ENCODE measurements at places on chromosomes 6 and 20.
A peak's percentile ranks its signal among the peaks of the same experiment; 100 is the strongest.

GRCh38 chr20:8150591-8150990 lies 18.5 kb downstream of the PLCB1 start:
- no peak for DNase-seq

DNA sequence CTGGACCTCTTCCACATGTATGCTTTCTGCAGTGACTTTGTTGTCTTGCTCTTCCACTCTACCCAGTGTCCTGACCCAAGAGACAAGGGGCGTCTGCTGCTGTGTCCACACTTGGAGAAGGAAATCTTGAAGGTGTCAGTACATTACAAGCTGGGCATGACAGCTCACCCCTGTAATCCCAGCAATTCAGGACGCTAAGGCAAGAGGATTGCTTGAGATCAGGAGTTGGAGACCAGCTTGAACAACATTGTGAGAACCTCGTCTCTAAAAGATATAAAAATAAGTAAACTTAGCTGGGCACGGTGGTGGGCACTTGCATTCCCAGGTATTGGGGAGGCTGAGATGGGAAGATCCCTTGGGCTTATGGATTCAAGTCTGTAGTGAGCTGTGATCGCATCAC lies 5.8 kb upstream of the HLA-B start:
- no peak for DNase-seq

DNA sequence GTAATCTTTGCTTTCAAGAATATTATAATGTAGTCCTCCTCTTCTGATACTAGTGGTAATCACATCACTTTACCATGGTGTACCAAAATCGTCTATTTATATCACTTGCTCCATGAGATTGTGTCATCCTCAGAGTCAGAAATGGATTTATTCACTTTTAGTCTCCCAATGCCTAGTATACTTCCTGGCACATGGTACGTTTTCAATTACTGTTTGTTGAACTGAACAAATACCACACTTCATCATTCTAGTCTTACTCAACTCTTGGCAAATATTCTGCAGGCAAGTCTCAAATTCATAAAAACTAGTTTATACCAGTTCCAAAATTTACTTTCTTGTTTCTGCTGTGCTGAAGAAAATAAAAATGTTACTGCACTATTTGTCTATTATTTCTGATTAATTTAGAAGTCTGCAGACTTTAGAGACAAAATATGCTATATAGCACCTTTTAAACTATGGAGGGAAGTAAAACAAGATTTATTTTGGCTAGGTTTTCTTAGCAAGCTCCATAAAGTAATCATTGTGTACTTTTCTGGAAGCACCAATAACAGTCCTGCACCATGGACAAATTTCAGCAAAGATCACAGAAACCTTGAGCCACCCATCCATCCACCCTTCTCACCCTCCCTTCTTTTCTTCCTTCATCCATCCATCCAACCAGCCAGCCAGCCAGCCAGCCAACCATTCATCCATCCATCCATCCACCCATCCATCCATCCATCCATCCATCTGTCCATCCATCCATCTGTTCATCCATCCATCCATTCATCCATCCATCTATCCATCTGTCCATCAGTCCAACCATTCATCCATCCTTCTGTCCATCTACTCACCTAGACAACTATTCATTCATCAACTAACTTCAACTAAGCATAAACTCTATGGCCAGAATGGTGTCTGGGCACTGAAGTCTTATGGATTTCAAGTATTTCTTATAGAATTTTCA lies 102.1 kb upstream of the STMND1 start:
- no peak for DNase-seq

GRCh38 chr6:144654506-144654905 lies 369.4 kb downstream of the UTRN start:
- no peak for DNase-seq

- DNase-seq = no peak
Measured at GRCh38 chr6:11977193-11977592, 34.9 kb upstream of the HIVEP1 start.

GRCh38 chr6:85756982-85757381 lies 114.3 kb upstream of the SYNCRIP start:
- DNase-seq = no peak

GRCh38 chr6:168495133-168495532 lies 54.1 kb downstream of the SMOC2 start:
- DNase-seq = no peak

- DNase-seq = peak; percentile 80
Measured at GRCh38 chr6:127420556-127420955, 38.6 kb downstream of the KIAA0408 start.

DNA sequence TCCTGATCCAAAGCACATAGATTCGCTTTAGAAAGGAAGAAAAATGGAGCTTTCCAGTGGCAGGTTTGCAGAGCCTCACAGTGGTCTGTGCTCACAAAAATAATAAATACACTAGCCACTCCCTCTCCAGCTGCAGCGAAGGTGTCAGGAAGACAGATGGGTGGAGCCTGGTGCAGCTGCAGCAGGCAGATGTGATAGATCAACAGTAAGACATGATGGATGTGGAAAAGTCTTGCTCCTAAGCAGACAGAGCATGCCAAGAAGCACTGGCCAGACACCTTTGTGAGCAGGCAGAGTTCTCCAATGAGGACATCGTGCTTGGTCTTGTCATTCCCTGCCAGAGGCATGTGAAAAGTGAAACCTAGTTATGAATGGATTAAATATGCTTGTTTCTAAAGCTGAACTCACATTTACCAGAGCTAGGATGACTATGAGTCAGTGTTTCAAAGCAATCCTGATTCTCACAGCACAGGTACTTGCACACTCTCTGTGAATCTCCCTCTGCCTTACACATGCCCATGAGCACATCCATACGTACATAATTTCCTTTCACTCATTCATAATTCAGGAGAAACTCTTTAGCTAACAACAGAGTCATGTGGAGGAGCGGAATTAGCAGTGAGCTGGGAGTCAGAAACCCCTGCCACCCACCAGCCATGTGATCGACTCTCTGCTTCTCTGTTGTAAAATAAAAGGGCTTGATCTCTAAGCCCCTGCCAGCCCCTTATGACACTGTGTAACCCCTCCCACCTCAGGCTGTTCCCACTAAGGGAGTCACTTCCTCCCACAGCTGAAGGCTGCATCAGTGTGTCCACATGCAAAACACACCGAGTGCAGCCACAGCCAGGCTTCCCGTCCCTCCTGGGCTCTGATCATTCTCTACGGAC lies 111.2 kb downstream of the SCML4 start:
- DNase-seq = peak; percentile 28

DNA sequence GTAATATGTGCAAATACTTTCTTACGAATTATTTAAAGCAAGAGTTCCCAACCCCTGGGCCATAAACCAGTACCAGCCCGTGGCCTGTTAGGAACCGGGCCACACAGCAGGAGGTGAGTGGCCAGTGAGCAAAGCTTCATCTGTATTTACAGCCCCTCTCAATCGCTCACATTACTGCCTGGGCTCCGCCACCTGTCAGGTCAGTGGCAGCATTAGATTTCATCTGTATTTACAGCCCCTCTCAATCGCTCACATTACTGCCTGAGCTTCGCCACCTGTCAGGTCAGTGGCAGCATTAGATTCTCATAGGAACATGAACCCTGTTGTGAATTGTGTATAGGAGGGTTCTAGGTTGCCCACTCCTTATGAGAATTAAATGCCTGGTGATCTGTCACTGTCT lies 142.0 kb downstream of the RNASET2 start:
- no peak for DNase-seq

GRCh38 chr6:108877046-108877751 lies 29.0 kb downstream of the ARMC2 start:
- no peak for DNase-seq

DNA sequence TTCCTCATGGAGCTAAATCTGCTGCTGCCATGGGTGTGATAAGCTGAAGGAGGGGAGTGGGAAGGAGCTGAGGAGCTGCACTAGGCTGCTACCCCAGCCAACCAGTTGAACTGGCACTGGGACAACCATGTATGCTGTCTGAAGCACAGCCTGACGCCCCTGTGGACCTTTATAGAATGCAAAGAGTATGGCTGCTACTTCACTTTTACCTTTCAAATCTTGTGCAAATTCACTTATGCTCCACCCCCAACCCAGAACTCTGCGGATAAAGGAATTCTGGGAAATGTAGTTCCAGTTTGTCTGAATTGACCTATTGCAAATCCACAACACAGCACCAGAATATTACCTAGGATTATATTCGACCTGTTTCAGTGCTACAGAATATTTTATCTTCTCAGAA lies 217.4 kb upstream of the SLC35B3 start:
- DNase-seq = no peak

- DNase-seq = no peak
Measured at GRCh38 chr6:132418235-132418965, 17.1 kb upstream of the MOXD1 start.

GRCh38 chr6:28673787-28674671 lies 148.3 kb downstream of the GPX5 start:
- no peak for DNase-seq

GRCh38 chr6:56758553-56758952 lies 115.9 kb upstream of the DST start:
- no peak for DNase-seq

- DNase-seq = no peak
Measured at GRCh38 chr20:45969712-45970634, 2.0 kb downstream of the ZNF335 start.

GRCh38 chr6:5531853-5532375 lies 270.6 kb downstream of the FARS2 start:
- no peak for DNase-seq

GRCh38 chr20:23205611-23206041 lies 119.5 kb upstream of the CD93 start:
- no peak for DNase-seq

DNA sequence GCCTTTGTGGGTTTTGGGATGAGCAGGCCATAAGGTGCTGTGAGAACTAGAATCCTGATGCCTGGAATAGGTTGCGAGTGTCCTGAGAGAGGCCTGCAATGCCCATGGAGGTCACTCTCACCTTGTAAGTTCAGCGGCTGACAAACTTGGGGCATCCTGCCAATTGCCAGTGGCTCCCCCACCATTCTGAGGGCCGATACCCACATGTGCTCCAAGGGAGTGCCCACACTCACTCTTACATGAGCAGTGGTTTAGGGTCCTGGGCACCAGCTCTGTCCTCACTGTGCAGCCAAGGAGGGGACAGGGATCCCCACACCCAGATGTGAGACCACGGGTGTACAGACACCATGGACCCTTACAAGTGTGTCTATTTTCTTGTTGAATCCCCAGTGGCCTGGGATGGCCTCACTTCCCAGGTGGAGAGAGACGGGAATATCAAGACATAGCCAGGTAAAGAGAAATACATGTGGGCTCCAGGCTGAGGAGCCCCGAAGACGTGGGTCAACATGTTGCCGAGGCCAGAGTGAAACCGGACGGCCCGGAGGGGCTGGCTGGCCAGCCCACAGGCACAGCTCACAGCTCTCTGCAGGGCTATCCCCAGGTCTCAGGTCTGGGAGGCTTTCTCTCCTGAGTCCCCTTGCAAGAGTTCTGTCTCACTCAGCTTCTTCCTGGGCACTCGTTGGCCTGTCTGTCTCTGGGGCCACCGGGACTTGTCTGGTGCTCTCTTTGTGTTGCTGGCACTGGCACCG lies 2.0 kb upstream of the CST9 start:
- no peak for DNase-seq

- DNase-seq = no peak
Measured at GRCh38 chr6:5290500-5290899, 29.2 kb downstream of the FARS2 start.

DNA sequence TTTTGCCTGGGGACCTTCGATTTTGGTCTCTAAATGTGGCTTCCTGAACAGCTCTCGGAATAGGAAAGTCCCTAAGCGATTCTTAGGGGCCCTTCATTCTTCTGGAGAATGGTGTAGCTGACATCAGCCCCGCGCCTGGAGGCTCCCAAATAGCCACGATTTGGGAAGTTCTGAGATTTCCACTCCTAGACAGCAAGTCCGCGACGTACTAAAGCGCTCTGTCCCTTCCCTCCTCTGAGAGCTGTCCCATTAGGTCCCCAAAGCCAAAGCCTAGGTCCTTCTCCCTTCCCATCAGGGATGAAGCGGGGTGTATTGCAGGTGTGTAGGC lies 756 bp downstream of the MOXD1 start:
- no peak for DNase-seq

GRCh38 chr6:27882624-27883023 lies 29.6 kb downstream of the OR2B2 start:
- no peak for DNase-seq
